ENCODE measurements at places on chromosomes 2 and 18.
A peak's percentile ranks its signal among the peaks of the same experiment; 100 is the strongest.

GRCh38 chr2:205077159-205077558 lies 531.9 kb downstream of the PARD3B start:
- DNase-seq, result no peak

- no peak for DNase-seq
Measured at GRCh38 chr2:173049831-173050230, 25.8 kb upstream of the MAP3K20 start.

DNA sequence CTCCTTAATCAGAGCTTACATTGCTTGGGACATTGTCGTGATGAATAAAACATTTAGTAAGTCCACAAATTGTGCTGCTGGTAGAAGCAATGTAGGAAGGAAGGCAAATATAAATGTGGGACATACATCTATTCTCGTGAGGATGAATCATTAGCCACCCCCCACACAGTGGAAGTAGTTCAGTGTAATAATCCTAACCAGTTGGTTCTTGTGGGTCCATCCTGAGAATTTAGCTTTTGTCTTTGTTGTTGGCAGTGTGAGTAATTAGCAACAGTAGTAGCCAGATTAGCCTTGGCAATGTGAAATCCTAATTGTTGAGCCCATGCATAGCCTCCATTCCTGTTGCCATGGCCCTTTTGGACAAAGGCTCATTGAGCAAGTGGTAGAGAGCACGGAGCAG lies 532.1 kb downstream of the FBXO15 start:
- no peak for DNase-seq

DNA sequence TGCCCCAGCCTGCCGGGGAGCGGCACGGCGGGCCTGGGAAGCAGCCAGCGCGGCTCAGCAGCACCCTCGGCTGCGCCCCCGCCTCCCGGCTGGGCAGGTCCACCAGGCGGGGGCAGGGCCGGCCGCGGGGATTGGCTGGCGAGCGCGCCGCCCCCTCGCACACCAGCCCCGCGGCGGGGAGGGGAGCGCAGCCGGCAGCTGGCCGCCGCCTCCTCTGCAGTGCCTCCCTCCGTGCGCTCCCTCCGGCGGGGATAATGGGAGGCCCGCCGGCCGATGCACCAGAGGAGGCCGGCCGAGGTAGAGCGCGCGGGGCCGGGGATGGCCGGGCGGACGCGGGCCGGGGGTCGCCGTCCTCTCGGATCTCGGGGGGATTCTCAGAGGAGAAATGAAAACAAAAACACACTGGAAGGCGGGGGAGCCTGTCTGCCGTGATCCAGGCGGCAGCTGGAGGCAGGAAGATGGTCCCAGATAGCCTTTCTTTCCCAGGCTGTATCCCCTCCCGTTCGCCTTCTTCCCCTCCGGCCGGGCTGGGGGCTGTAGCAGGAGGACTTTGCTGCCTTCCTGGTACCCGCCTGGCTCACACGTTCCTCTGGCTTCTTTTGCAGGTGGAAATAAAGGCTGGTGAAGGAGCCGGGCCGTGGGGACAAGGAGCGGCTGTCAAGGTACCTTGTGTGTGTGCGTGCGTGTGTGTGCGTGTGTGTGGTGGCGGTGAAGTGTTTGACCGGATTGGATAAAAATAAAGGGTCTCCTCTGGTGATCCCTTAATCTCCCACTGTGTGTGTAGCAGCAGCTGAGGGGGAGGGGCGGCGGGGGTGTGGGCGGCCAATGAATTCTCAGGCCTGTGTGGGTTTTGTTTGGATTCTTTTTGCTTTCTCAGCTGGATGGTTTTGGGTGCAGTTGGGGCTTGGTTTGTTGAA lies 18.1 kb downstream of the TET3 start:
- DNase-seq, result peak; percentile 81

GRCh38 chr2:151358166-151358970 lies 976 bp downstream of the TNFAIP6 start:
- DNase-seq, result no peak

DNA sequence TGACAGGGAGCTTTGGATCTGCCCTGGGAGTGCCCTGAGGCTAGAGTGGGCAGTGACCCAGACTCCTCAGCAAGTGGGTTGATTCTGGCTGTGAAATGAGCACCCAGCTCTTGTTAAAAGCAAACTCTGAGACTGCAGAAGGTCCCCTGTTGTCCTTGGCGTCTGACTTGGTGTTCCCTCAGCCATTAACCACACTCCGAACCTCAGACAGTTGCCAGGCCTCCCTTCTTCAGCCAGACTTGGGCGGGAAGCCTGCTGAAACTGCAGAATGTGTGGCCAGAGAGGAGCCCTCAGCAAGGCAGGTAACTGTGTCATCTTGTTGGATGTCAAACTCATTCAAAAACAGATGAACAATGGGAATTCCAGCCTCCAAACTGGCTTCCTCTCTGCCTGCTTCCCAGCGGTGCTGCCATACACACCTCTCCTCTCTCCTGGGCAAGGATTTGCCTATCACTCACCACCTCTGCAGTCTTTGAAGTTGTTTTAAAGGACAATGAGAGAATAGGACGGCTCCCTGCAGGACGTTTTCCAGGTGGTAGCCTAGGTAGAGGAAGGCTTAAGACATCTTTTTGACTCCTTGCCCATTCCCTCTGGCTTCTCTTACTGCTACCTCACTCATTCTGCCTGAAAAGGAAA lies 38.9 kb upstream of the B3GNT2 start:
- no peak for DNase-seq

DNA sequence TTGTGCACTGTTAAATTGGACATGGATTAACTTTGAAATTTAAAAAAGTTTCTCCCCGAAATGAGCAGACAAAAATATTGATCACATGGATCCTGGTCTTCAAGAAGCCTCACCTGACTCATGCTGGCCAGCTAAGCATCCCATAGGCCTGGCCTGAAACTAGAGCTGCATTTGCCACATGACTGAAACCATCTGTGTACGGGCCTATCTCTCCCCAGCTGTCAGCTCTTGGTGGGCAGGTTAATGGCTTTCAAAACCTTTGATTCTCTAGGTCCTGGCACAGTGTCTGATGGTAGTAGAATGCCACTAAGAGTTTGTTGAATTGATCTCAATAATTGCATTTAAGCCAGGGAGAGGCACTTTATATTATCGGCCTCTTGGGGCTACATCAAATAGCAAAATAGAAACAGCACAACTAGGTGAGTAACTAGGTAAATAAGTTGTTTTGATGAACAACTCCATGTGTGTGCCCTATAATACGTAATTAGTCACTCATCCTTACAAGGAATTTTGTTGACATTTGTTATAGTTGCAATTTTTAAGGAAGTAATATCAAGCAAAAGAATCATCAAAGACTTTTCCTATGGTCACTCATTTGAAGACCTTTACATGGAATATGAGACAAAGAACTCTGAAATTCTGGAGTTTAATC lies 251.1 kb downstream of the SP3 start:
- no peak for DNase-seq

- DNase-seq, result peak; percentile 66
Measured at GRCh38 chr2:85648619-85649018, 19.4 kb downstream of the SFTPB start.

GRCh38 chr2:75592030-75592429 lies 31.3 kb upstream of the EVA1A start:
- DNase-seq, result peak; percentile 83

- DNase-seq, result no peak
Measured at GRCh38 chr2:208565690-208566416, 159.3 kb downstream of the PTH2R start.

DNA sequence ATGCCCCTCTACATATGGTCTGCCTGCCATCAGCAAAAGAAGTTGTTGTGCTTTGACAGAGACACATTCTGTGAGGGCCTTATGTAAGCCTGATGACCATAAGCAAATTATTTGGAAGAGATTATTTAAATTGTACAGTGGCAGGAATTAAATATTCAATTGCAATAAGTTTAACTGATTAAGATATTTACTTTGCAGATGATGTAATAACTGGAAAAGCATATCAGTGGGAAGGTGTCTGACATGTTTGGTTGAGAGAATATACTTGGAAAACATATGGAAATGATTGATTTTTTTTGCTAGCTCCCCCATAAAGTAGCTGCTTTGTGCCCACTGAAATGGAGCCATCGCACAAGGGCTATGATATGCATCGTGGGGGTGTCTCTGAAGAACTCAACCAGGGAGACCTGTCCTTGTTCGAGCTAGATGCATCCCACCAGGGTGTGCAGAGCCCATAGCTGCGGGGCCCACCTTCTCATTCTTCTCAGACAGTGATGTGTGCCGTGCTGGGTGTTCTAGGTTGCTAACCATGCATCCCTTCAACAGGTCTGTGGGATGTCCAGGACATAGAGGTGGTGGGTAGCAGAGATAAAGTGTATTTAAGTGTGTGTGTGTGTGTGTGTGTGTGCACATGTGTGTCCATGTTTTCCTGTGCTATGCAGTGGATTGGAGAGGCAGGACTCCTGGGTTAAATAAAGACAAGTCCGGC lies 90.4 kb upstream of the PARD3B start:
- DNase-seq, result no peak

GRCh38 chr2:157596992-157597681 lies 31.5 kb downstream of the ACVR1C start:
- DNase-seq, result peak; percentile 8

GRCh38 chr2:162148956-162149355 lies 3.1 kb downstream of the GCG start:
- DNase-seq, result no peak

DNA sequence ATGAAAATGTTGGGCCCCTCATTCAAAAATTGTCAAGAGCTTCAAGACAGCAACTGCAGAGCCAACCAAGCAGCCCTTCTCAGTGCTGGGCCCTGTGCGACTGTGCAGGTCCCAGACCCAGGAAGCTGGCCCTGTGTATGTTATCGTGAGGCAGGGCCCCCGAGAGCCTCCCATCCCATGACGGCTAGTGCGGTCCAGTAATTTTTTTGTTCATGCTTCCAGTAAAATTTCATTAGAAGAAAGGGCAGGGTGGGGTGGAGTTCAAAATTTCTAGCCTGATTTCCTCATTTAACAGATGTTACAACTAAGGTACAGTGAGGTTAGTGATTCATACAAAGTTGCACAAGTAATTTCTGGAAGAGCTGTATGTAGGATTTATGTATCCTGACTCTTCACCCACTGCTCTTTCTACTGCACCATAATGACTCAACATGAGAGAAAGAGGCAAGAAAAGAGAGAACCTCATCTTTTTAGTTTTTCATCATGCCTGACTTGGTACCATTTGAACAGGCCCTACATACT lies 105.5 kb downstream of the ZEB2 start:
- DNase-seq, result peak; percentile 97

GRCh38 chr2:211649331-211649730 lies 889.3 kb downstream of the ERBB4 start:
- no peak for DNase-seq

DNA sequence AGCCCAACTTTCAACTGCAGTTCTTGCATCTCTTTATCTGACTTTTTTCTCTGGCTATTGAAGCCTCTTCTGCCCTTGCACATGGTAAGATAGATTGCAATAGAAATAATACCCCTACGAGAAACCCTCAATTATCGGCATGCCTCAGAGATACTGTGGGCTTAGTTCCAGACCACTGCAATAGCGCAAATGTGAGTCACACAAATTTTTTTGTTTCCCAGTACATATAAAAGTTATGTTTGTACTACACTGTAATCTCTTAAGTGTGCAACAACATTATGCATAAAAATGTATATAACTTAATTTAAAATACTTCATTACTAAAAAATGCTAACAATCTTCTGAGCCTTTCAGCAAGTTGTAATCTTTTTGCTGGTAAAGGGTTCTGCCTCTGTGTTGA lies 124.7 kb downstream of the PDE1A start:
- DNase-seq, result peak; percentile 46

- peak; percentile 29 for DNase-seq
Measured at GRCh38 chr2:32715981-32716380, 88.1 kb downstream of the TTC27 start.

DNA sequence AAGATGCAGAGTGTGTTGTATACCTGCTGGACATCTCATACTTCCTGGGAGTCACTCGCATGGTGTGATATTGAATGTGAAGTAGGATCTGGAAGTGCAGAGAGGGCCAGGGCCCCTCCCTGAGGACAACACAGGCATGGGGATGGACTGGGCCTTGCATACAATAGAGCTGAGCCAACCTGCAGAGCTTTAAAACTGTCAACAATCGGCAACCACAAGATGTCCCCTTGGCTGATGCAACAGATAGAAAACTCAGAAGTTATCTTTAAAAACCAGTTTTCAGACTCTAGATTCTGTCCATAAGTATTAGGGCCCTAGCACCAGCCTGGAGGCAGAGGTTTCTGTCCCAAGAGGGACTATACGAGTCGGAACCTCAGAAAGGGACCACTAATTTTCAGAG lies 19.7 kb downstream of the EVA1A start:
- DNase-seq, result peak; percentile 93

- no peak for DNase-seq
Measured at GRCh38 chr18:24378598-24378997, 19.0 kb downstream of the OSBPL1A start.

DNA sequence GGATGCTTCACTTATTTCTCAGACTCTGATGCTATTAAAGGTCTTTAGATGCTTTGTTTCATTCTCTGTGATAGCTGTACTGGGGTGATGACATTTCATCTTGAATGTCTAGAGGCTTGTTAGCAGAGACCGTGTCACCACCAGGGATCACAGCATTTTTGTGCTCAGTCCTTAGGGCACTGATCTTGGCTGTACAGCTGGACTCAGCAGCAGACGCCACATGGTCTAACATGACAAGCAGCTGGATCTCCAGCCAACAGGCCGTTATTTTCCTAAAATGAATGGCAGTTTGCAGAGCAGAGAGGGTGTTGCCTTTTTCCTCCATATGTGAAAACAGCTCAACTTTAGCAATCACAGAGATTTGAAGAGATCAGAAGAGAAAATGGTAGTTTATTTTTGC lies 491.8 kb downstream of the CDH2 start:
- no peak for DNase-seq

DNA sequence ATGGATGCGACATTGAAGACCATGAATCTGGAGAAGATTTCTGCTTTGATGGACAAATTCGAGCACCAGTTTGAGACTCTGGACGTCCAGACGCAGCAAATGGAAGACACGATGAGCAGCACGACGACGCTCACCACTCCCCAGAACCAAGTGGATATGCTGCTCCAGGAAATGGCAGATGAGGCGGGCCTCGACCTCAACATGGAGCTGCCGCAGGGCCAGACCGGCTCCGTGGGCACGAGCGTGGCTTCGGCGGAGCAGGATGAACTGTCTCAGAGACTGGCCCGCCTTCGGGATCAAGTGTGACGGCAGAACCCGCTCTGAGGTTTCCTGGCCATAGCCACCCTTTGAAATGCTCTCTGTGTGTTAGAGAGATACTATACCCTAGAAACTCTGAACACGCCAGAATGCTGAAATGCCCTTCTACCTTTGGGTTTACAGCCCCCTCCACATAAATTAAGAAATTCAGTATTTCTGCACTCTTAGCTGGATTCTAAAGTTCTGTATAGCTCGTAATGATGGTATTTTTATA lies 659 bp downstream of the CHMP1B start:
- peak; percentile 41 for DNase-seq

DNA sequence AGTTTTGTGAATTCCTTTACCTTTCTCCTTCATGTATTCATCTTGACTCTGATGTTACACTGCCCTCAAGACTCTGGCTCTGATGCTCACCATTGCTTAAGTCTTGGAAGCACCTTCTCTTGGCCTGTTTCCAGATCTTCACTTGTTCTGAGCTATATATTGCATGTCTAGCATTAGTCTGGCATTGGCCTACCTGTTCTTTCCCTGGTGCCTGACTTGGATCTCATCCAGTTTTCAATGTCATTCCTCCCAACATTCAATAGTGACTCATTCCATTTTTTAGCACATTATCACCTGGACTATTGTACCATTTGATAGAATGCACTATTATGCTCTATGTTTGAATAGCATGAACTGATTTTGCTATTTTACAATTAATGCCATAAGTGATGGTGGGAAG lies 127.3 kb upstream of the NYAP2 start:
- no peak for DNase-seq

GRCh38 chr18:31450409-31450808 lies 2.9 kb downstream of the DSG3 start:
- DNase-seq, result no peak

- no peak for DNase-seq
Measured at GRCh38 chr18:6929370-6930102, 188.1 kb downstream of the LAMA1 start.
